ENCODE measurements at places on chromosomes 16 and 17.

DNA sequence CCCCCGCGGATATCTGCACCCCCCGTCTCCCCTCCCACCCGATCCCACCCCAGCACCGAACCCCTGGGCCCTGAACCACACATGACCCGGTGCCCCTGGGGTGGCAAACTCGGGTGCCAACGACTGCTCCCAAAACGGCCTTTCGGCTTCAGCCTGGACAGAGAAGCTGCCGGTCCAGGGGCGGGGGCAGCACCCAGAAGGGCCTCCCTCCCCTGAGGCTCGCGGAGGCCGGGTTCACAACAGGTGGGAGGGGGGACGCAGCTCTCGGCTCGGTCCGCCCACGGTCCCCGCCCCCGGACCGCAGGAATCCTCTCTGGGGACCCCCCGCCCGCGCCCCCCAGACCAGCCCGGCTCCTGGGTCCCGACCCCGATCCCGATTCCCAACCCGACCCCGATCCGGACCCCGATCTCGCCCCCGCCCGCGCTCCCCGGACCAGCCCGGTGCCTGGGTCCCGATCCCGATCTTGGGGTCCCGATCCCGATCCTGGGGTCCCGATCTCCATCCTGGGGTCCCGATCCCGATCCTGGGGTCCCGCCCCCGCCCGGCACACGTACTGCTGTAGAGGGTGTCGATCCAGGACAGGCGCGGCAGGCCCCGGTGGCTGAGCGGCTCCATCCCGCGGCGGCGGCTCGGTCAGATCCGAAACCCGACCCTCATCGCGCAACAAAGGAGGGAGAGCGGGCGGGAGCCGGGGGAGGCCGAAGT, 516 bp downstream of the ABR start:
- DNase-seq, result no peak

DNA sequence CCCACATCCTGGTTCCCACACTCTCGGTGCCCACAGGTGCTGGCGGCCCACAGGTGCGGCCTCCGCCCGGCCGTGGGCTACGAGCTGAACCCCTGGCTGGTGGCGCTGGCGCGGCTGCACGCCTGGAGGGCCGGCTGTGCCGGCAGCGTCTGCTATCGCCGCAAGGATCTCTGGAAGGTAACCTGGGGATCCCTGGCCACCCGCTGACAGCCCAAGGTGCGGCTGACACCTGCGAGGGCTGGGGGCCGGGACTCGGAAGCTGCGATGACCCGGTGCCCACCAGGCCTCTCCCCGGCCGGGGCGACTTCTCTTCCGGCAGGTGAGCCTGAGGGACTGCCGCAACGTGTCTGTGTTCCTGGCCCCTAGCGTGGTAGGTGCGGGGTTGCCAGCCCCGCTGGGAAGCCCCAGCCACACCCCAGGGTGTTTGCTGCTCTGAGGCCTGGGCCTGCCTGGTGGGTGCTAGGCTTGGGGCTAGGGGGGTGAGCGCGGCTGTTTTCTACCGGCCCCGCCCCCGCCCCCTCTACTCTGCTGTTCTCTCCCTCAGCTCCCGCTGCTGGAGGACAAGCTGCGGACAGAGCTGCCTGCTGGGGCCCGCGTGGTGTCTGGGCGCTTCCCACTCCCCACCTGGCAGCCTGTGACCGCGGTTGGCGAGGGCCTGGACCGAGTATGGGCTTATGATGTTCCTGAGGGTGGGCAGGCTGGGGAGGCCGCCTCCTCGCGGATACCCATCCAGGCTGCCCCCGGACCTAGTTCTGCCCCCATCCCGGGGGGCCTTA, 1.0 kb downstream of the ANTKMT start:
- DNase-seq, result no peak

DNA sequence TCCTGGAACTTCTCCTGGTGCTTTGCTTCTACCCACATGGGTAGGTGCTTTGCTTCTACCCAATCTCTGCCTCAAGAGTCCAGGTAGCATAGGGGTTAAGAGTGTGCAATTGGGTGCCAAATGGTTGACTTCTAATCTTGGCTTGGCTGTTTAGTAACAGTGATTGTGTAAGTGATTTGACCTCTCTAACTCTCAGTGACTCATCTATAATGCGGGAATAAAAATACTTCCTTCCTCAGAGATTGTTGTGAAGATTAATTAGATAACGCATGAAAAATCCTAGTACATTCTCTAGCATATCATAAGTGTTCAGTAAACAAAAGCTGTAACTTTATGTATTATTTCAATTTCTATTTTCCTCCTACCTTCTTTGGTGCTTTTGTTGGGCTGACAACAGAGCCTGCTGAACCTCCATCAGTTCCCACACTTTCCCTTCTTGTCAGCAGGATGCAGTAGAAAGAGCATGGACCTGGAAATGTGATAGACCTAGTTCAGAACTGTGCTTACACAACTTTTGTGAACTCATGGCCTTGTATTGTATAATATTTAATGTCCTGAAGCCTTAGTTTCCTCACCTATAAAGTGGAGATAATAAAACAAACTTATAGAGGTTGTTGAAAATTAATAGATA, 72.9 kb upstream of the SMIM36 start:
- DNase-seq, result no peak

DNA sequence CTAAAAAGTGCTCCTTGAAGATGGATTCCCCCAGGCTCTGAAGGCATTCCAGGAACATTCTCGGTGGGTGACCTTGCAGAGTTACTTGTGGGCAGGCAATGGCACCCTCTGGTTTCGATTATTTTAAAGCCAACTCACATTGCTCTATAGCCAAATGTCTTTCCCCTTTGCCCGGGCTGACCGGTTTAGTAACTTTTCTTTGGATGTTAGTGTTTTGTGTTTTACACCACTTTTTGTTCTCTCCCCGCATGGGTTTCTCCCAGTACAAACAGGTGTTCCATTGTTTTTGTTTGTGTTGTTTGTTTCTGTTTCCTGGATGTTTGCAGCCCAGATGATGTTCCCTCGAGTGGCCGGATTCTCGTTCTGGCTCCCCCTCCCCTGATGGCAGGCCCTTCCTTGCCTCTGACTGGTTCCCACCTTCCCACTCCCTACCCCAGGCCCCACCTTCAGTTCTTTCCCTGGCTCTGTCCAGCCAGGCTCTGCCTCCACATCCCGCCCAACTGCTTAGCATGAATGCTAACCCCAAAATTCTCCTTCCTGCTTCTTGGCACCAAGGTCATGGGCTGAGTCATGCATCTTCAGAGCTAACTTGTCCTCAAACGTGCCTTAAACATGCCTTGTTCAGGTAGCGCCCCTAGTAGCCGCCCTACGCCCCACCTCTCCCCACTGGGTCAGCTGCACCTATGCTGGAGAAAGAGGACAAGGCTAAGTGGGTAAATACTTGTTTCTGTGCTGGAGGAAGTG, 40.6 kb downstream of the ELAC2 start:
- DNase-seq, result no peak

DNA sequence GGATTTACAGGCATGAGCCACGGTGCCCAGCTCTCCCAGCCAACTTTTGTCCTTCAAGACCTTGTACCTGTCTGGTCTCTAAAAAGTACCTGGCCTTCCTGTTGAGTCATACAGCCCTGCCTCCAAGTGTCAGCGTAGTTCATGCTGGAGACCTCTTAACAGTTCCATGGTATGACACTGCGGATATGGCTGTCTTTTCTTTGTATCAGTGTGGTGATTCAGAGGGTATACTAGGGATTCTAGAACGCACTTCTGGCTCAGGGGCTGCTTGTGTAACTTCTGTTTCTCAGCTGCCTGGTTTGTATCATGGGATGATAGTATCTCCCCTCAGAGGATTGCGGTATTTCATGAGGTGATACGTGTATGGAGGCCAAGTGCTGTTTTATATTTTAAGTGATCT, 2.0 kb upstream of the TMEM11 start:
- DNase-seq, result no peak

DNA sequence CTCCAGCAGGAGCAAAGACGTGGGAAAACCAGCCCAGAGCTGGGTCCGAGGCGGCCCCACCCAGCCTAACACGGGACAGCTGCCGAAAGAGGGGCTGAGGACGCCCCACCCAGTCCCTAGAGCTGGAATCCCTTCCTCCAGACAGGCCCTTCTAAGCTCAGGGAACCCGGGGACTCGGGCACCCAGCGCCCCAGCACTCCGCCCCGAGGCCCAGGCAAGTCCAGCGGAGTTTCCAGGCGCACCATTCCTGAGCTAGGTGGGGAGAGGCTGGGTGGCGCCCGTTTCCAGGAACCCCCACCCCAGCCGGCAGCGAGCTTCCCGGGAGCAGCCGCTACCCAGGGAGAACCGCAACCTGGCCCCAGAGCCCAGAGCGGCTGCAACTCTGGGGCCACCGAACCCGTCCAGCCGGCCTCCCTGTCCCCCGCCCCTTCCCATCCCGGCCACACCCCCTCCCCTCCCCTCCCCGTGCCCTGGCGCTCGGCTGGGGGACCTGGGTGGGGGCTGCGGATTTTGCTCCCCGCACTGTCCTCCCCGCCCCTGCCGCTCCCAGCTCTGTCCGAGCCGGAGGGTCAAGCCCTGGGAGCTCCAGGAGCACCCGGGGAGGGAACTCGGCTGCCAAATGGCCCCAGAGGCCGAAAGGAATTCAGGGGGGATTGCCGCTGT, 536 bp downstream of the TMC6 start:
- no peak for DNase-seq

DNA sequence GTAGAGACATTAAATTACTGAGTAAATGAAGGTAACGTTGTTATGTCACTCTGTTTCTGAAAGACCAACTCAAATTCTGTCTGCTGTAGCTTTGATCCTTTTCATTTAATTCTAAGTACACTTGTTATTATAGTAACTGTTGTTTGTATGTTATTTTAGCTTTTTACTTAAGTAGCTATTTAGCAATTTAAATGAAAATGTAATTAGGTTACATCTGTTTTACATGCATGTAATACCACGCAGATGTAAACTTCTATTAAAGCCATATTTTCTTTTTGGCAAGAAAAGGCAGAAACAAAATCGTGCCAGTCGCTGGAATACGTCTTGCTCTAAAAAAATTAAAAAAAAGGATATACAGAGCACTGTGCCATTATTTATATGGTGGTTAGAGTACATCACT, 282.8 kb downstream of the FTO start:
- DNase-seq, result no peak

GRCh38 chr16:28259091-28259780, 33.1 kb upstream of the SBK1 start:
- no peak for DNase-seq

- DNase-seq, result no peak
Measured at GRCh38 chr16:73010150-73010676, 37.7 kb downstream of the ZFHX3 start.

- peak; percentile 39 for DNase-seq
Measured at GRCh38 chr16:58000706-58001676, at the start of gene USB1. Gene USB1, plus strand, starts transcription at chr16:58001407. Its CDS starts 77 bp downstream, at chr16:58001484.

DNA sequence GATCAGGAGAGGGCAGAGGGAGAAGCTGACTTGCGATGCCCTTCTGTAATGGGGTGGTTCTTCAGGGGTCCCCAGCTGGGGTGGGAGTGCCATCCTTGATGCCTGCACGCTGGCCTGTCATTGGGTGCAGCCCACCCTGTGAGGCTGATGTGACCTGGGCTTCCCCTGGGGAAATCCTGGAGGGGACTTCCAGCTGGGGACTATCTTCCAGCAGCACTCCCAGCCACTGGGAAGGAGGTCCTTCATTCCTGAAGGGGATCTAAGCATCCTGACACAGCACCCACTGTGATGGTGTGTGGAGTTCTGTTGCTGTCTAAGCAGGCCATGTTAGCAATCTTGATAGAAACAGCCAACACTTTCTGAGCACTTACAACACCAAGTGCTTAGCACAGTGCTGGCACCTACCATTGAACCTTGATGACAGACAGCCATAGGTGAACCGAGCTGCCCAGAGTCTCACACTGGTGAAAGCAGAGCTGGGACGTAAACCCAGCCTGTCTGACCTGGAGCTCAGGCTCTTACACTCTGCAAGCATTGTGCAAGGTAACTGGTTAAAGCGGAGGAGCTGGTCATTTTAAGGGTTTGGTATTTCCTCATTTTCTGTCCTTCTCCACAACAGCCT, 211.3 kb downstream of the CCDC182 start:
- DNase-seq, result no peak

GRCh38 chr16:85093705-85094104, 18.6 kb downstream of the CIBAR2 start:
- DNase-seq, result no peak

- no peak for DNase-seq
Measured at GRCh38 chr17:1860978-1861377, 31.2 kb downstream of the RPA1 start.

DNA sequence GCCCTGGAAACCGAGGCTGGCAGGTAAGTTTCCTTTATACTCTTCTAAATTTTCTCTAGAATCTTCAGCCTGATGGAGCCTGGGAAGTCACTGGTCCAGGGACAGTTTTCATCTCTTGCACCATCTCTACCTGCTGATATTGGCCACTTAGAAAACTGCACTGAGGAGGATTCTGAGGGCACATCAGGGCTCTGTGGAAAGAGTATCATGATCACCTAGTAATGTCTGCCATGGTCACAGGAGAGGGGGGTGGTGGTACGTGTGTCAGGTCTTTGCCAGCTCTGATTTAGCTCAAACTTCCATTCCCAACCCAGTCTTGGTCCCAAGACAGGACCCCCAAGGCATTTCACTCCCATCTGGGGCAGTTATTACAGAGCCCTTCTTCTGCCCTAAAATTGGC, 35.2 kb upstream of the DOC2B start:
- DNase-seq, result no peak

DNA sequence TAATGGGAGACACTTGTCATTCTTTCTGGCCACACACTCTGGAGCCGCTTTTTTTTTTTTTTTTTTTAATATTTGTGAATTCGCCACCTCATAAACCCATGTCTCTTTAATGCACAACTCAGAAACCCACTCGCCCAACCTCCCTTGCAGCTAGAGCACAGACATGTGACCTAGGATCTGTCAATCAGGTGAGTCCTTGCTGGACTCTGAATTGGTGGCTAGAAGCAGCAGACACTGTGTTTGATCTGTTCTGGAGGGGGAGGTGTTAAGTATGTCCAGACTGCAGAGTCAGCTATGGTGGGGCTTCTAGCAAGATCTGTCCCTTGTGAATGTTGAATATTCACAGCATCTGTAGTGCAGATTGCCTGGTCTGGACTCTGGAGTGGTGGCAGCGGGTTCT, 112.1 kb downstream of the PRKCB start:
- DNase-seq, result no peak

- no peak for DNase-seq
Measured at GRCh38 chr16:14407786-14408399, 222.2 kb downstream of the PARN start.

- DNase-seq, result no peak
Measured at GRCh38 chr16:59697761-59698160, 963.6 kb upstream of the GOT2 start.

DNA sequence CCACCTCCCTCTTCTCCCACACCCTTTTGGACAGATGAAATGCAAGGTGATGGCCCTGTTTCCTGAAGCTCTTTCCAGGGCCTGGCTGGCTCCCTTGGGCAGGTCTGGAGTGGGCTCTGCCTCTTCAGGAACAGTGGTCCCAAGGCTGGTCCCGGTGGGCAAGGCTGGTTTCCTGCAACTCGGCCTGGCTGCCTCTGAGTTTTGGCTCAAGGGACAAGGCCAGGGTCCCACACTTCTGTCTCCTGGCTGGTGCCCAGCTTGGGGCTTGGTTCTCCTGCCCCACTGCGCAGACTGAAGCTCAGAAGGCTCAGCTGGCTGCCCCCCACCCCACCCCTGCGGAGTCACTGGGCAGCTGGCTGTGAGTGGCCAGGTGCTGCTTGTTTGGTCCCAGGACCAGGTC, 3.8 kb upstream of the ACTG1 start:
- DNase-seq, result no peak
